Bronchial epithelial cell (primary cell): ENCODE measurements at places on chromosomes 1 and 21.

DNA sequence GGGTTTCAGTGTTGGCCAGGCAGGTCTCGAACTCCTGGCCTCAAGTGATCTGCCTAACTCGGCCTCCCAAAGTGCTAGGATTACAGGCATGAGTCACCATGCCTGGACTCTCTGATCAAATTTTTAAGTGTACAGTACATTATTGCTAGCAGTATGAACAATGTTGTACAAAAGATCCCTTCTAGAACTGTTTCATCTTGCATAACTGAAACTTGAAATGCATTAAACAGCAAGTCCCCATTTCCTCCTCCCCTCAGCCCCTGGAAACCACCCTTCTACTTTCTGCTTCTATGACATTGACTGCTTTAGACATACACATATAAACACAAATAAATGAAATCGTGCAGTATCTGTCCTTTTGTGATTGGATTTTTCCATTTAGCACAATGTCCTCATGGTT lies 463.4 kb downstream of the PTPRC start:
- no peak for DNase-seq

DNA sequence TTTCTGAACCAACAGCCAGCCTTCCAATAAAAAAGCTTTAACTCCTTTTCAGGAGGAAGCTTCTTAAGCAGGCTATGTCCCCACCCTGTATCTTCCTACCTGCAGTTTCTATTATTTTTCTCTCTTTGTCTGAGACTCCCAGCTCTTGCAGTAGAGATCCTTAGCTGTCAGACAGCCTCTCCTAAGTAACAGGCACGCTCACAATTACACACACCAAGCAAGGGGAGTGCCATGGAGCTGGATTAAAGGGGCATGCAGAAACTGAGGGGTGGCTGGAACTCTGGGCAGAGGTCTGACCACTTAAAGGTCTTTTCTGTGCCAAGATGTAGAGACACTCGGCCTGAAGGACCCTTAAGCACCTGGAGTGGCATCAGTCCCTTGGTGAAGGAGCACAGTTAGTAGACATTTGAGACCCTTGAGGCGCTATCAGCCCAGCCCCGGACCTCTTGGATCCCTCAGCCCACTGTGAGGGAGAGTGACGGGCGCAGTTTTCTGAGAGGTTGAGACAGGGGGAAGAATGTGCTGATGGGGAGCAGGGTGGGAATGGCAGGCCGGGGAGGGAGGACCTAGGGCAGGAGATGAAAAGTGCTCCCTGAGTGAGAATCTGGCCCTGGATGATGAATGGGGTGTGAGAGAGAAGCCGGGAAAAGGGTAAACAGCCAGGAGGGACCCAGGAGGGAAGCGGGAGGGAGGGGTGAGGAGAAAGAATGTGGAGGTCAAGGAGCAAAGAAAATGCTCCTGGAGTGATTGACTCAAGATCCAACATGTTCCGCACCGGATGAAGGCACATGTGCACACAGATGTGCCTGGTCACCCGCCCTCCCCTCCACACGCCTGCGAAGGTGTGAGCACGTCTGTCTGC lies 13.3 kb downstream of the PLXNA2 start:
- peak; percentile 73 for DNase-seq

GRCh38 chr1:6507461-6507911 lies 16.0 kb upstream of the PLEKHG5 start:
- DNase-seq, result no peak

DNA sequence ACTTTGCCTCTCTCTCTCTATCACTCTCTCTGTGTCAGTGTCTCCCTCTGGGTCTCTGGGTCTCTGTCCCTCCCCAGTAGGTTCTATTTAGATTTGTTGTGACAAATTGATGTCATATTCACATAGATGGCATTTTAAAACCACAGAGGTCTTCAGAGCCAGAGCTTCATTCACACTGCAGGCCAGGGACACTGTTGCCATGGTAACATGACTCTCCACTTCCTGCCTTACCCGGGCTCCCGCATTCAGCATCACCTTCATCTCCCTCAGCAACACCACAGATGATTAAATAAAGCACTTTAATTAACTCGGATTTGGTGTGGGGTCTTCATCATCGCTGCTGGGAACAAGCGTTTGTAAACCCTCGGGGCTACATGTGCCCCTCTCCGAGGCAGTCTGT lies 132.6 kb downstream of the ETS2 start:
- DNase-seq, result no peak

DNA sequence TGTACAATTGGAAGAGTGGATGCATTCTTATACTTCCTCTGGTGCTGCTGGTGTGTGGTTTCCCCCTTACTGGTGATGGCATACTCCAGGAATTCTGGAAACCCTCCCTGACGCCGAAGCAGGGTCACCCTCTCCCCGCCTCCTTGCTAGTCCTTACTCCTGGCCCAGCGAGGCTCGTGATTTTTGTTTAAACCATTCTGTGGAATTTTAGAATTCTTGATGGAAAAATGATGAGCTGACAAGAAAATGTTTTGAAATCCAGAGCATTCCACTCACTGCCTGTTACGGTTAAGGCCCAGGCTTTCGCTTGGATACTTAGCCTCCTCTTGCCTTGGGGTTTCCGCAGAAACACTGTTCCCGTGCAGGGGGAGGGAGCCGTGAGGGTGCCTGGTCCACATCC lies 41.1 kb downstream of the IL6R start:
- DNase-seq, result no peak

- peak; percentile 24 for DNase-seq
These were observed 207.1 kb downstream of the NUF2 start for GRCh38 chr1:163528710-163529348.

- peak; percentile 80 for DNase-seq
These were observed 20.3 kb downstream of the ARHGEF10L start for GRCh38 chr1:17559615-17560419.

DNA sequence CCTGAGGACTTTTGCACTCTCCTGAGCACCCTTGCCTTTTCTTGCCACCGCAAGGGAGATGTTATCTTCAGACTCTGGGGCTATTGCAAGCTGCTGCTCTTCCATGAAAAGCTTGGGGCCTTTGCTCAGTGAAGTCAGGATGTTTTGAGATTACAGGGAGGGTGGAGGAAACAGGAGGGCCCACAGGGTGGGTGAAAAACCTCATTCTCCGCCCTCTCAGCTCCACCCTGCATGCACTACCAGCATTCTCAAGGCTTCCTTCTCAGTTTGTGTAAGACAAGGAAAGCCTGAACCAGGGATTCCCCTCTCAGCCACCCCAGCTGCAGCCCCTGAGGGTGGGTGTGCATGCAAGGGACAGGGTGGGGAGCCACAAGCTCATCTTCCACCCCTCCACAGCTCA lies 25.8 kb upstream of the ZNF648 start:
- no peak for DNase-seq

DNA sequence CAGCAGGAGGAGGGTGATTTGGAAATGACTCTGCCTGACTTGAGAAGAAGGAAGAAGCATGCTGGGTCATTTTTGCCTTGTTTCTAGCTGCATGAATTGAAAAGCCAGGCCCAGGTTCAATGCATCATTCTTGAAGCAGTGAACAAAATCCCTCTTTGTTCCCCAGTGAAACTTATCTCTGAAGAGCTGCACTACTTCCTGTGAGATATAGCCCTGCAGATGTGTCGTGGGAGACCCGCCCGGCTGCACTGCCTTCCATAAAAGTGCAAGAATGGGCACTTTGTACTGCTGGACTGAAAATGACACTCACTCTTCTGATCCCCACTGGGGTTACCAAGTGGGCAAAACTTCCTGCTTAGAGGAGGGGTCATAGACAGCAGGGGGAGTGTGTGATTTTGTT lies 249.2 kb upstream of the NFIA start:
- DNase-seq, result no peak

- DNase-seq, result no peak
These were observed 744.1 kb upstream of the CHRM3 start for GRCh38 chr1:238642231-238642630.

DNA sequence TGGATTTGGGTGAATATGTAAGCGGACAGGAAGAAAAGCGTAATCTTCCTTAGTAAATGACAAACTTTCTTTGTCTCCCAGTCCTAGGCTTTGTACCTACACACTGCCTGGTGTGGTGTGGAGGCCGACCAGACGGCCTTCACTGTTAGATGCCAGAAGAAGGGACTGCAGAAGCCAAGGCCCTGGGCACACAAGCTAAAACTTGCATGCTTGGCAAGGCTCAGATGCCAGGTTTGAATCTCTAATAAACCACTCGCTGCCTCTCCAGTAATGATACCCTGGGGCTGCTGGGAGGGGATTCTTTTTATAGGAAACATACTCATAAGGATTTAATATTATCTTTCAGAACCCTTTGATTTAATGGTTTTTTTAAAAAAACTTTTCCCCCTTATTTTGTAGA lies 263.8 kb downstream of the PTPRC start:
- peak; percentile 35 for DNase-seq

DNA sequence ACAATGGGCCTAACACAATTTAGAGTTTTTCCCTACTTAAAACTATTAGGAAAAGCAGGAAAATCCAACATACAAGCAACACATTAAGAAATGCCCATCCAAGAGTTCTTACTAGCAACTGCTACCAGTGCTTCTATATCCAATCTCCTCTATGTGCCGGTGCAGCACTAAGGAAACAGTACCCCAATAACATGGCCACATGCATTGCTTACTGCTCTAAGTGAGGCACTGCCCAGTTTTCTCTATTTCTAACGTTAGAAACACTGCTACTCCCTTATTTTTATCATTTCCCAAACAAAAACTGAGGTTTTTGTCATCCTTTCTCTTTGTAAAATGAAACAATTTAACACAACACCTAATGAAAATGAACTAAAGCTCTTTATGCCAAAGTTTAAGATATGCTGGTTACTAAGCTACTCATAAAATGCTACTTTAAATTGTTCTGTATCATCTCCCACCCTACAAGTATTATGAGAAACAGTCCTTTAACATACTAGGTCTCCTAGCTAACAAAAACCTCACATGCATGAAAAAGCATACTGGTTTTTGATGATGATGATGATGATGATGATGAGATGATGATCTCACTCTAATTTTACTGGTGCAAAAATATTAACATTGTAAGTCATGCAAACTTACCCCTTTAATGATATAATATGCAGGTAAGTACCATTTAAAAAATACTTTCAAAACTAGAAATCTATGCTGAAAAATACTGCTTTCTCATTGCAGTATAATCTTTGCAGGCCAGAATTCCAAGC lies 90.7 kb upstream of the TTC39A start:
- no peak for DNase-seq

GRCh38 chr1:201831371-201831770 lies 2.4 kb downstream of the IPO9 start:
- no peak for DNase-seq

DNA sequence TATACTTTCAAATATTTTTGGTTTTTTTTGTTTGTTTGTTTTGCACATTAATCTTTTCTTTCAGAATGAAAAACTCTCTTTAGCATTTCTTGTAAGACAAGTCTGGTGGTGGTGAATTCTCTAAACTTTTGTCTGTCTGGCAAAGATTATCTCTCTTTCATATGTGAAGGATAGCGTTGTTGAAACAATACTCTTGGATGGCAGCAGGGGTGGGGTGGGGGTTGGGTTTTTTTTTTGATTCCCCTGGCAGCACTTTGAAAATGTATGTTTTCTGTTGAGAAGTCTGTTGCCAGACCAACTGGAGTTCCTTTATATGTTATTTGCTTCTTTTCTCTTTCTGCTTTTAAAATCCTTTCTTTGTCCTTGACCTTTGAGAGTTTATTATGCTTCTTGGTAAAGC lies 160.2 kb downstream of the VAV3 start:
- DNase-seq, result no peak

GRCh38 chr1:47834326-47834725 lies 162.9 kb downstream of the TRABD2B start:
- DNase-seq, result no peak

DNA sequence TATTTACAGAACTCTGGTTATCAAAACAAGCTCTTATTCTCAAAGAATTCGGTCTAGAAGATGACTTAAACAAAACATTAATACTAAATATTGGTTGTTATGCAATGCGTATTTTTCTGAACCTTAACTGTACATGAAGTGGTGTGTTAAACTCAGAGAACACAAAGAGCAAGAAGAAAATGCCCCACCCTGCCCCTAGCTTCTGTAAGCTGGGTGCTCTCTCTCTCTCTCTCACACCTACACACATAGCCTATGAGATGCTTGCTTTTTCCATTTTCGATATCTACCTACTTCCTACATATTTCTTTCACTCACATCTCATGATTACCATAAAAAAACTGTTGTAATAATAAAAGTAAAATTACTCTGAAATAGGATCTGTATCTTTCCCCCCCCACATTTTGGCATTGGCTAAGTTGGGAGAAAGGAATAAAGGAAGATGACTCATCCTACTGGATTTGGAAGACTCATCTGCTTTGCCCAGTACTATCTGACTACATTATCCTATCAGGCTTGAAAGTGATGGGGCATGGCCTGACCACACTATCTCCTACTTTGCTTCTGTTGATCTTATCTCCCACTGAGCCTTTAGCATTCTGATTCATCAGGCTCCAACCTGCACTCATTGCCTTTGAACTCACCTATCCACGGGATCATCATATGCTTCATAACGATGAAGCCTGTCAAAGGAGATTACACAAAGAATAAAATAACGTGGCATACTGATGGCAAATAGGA lies 2.9 kb downstream of the CRYZ start:
- DNase-seq, result peak; percentile 22

GRCh38 chr1:63403386-63403785 lies 36.0 kb downstream of the ALG6 start:
- DNase-seq, result peak; percentile 15

DNA sequence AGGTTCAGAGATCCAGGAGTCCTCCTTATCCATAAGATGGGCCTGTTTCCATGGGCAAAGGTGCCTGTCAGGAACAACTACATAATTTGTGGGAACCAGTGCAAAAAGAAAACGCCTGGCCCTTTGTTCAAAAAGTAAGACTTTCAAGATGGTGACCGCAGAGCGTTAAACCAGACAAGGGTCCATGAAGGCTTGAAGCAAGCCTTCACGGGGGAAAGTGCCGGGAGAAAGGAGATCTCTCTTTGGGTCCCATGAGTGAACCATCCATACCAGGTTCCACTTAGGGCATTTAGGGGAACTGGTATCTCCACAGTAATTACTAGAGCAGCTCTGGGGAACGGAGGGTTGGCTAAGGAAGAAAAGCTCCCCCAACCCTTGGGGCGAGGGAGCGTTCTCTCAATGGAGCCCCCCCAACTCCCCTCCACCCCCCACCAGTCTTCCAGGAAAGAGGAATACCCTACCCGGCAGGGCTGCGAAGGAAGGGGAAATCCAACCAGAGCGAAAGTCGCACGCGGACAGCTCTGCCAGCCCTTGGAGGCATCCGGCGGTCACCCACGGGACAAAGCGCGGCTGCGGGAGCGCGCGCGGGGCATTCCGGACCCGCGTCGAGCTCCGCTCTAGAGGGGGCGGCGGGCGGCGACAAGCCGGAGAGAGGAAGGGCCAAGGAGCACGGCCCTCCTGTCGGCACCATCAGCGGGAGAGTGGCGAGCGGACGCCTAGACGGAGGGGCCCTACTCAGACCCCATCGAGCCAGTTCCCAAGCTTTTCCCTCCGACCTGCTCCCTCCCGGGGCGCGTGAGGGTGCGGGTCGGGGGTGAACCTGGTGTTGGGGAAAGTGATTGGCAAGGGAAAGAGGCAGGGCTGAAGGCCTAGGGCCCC lies 687 bp upstream of the RASSF5 start:
- no peak for DNase-seq

DNA sequence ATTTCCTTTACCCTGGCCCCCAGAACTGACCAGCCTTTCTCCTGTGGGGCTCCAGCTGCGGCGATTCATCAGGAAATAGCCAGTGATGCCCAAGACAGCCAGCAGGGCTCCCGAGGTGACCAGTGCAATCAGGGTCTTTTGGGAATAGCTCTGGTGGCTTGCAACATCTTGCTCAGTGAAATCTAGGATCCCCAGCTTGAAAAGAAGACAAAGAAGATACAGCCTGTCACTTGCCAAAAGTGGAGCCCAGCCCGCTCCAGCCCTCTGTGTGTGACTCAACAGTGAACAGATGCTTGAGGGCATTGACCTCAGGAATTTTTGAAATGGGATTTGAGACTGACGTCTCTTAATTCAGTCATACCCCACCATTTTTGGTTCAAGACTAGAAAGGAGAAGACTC lies 22.3 kb downstream of the CD34 start:
- peak; percentile 39 for DNase-seq
